ENCODE measurements at places on chromosomes 6 and 20.

DNA sequence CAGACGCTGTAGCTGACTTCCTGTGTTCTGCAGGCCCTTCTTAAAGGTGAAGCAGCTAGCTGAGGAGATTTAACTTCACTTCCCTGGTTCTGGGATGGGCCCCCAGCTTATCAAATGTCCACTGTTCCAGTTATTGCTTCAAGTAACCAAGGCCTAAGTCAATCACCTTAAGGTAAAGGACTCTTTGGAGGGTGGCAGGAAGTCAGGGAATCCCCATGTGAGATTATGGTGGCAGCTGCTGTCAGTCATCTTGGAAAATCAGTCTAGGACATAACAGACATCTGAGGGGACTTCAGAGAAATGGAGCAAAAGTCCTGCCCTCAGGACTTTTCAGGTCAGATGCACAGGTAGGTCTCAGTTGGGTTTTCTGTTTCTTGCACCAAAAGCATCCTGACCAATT is 3.8 kb downstream of the ELOVL5 start:
- no peak for DNase-seq

- no peak for DNase-seq
Observed at GRCh38 chr6:127107916-127108315, 10.6 kb upstream of the RSPO3 start.

DNA sequence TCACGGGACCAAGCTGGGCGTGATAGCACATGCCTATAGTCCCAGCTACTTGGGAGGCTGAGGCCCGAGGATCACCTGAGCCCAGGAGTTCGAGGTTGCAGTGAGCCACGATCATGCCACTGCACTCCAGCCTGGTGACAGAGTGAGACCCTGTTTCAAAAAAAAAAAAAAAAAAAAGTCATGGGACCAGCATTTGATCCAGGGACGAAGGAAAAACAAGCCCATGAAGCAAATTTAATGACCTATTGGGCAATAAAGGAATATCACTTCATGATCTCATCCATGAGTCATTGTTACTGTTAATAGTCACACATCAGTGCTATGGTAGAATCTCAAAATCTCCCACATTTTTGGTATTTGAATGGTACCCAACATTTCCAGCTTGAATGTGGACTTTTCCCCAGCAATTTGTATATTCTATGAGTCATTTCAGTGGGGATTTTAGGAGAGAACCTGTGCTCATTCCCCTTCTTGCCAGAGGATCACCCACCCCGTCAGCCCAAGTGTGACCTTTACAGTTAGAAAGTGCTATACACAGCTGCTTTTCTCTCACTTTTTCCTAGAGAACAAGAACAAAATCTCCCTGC is 8.5 kb upstream of the SOD2 start:
- no peak for DNase-seq

DNA sequence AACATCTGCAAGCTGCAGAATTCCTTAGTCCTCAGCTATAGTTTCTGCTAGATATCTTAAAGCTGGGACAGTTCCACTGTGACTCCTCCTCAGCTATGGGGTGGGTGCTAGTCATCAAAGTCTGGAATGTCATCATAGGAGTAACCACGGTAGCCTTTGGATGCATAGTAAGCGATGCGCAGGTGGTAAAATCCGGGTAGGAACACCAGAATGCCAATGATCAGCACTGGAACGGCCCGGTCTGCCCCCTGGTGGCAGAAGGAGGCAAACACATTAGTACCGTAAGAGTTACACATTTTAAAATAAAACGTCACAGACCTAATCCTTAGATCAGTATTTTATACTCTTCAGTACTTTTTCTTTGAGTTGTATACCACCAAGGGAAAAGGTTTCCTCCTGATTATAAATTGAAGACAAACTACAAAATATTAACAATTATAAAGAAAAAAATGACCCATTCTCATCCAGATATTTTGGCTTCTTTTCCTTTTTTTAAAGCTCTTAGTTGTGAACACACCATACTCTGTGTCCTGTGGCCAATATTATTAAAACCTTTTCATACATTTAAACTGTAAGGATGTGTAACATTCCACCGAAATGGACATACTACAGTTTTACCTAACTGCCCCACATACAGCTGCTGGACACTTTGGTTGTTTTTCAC is 18.9 kb downstream of the PCNA start:
- peak; percentile 67 for DNase-seq

DNA sequence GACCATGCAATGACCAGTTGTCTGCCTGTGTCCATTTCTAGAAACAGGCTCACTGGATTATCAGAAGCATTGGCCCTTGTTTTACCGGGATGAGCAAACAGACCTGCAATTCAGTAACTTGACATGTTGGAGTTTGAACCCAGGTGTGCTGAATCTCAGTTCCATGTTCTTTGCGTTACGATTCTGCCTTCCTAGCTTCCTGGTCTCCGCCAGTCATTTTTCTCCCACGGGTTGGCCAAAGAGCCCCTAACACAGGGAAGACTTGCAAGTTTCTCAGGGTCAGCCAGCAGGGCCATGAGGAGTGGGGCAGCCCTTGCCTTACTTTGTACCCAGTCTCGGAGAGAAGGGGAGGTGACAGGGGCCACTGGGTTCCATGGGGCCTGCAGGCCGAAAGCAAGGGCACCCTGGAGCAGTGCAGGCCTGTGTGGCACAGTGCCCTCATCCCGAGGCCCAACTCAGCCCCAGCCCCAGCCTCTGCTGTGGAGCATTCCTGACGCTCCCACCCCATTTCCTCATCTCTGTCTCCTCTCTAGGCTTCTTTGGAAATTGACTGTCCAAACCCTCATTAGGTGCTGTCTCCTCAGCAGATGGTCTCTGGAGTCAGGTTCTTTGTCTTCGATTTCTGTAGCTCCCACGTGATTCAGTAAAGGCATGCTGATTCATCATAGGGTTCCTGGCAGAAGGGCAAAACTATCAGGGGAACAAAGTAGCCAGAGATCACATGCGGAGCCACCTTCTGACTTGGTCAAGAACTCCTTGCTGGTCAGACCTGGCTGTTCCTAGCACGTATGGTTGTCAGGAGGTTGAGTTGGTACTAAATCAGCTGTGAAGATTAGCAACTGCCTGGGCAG is 23.6 kb downstream of the CDS2 start:
- DNase-seq, result no peak

DNA sequence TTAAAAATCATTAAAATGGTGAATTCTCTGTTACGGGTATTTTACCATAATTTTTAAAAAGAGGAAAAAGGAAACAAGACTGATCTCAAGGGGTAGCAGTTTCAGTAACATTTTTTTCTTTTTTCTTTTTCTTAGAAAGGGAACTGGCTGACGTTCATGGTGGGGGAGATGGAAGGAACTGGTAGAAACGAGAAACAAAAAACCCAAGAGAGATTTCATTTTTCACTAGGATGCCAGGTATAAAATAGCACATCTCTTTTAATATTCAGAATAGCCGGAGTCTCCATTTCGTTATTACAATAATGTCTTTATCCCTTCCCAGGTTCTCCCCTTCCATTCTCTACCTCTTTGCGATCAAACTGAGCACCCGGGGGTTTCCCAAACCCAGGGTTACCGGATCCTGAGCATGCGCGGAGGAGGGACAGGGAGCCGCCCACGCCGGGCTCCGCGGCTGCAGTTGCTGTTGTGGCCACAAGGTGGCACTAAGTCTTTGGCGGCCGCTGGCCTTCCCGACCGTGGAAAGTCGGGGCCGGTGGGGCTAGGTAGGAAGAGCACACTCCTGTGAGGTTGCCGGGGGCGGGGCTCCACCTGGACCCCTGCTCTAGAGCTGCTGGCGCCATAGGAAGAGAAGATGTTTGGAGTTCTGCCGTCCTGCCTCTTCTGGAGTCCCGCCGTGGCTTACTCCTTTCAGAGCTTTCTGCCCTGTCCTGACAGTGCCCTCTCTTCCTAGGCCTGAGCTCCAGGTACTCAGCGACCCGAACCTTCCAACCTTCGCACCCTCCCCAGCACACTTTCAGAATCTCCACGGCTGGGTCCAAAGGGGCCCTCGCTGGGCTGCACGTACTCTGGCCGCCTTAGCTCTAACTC is 146.8 kb downstream of the SH3BGRL2 start:
- DNase-seq, result peak; percentile 86

- no peak for DNase-seq
Observed at GRCh38 chr20:50423758-50424157, 86.4 kb upstream of the PTPN1 start.

GRCh38 chr6:104046426-104046825 is 813.3 kb downstream of the HACE1 start:
- DNase-seq, result no peak

- no peak for DNase-seq
Observed at GRCh38 chr20:36040571-36040970, 72.2 kb downstream of the CNBD2 start.

DNA sequence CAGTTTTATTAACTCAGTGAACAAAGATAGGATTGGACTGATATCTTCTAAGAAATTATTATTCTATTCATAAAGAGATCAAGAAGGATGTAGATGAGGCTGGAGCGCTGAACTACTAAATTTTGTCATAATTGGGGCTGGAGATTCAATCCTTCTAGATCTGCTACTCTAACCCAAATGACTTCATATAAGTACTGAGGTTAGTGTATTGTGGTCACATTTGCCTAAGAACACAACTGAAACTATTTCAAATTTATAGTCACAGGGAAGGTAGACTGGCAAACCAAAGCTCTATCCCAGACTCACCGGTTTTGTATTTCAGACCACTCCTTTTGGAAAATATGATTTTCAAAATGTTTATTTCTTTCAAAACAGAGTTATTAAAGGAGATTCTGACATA is 96.7 kb downstream of the BMP5 start:
- no peak for DNase-seq

DNA sequence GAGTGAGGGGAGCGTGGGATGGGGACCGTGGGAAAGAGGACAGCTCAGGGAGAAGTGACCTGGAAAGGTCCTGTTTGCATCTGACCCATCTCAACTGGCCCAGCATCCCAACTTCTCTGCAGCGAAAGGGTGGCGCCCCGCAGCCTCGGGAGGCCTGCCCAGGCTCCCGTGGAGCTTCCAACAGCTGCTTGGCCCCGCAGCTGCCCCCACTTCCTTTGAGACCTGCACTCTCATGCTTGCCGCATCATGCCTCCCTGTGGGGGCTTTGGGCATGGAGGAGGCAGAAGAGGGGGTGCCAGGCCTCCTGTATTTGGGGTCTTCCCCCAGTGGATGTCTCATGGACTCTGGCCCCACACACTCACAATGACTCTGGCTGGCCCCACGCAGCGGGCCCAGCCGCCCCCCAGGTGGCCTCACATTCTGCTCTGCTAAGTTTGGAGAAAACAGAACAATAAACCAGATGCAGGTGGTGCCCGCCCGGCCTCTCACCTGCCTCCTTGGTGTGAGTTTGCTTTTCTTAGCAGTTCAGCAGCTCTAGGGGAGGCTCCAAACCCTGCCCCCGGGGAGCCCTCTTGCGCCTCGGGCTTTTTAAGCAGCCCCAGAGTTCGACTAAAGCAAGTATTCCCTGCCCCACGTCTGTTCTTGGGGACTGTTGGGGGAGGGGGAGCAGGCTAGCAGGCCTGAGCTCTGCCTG is 40.7 kb downstream of the CPXM1 start:
- no peak for DNase-seq

DNA sequence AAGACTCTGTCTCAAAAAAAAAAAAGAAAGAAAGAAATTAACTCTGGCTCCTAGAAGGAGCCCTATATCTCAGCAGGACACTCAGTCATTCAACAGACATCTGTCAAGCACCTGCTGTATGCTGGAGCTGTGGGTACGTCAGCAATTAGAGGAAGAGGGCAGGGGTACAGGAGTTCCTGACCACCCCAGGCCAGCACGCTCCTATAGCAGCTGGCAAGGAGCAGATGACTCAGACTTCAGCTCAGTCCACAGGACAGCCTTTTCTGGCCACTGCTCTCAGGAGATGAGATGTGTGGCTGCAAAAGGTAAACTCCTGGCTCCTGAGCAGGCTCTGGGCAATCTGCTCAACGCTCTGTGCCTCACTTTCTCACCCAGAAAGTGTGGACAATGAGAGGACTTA is 1.7 kb upstream of the RTEL1 start:
- no peak for DNase-seq
